ENCODE measurements at places on chromosomes 11 and 22. TPM values are rescaled to one million over a fixed set of nuclear protein-coding genes. Genes with fewer than 3 reads are reported as not detected.

DNA sequence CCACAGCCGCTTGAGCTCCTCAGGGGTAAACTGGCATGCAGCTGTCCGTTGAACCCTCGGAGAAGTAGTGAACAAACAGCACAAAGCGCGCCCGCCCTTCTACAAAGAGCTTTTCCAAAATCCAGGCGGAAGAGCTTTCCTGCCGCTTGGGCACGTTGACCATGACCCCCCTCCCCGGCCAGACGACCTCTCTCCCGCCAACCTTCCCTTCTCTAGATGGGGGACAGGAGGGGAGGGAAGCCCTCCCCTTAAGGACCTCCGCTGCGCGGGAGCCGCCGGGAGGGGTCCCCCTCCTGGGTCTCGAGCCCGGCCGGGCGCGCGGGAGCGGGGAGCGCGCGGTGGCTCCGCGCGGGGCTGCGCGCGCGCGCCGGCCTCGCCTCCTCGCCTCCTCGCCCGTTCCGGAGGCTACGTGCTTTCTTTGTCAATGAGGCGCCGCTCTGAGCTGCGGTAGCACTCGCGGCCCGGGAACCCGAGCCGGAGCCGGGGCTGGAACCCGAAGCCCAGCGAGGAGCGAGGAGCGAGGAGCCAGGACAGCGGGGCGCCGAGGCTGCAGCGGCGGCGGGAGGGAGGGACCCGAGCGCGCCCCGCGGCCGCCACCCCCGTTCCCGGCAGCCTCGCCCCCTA, 118.6 kb downstream of the HIPK3 start:
- DNase-seq = no peak

Gene FBXO3
- 36.9 TPM for total RNA-seq

Gene MS4A7
- 3.3 TPM for total RNA-seq

Gene QSER1
- 25.3 TPM for total RNA-seq

DNA sequence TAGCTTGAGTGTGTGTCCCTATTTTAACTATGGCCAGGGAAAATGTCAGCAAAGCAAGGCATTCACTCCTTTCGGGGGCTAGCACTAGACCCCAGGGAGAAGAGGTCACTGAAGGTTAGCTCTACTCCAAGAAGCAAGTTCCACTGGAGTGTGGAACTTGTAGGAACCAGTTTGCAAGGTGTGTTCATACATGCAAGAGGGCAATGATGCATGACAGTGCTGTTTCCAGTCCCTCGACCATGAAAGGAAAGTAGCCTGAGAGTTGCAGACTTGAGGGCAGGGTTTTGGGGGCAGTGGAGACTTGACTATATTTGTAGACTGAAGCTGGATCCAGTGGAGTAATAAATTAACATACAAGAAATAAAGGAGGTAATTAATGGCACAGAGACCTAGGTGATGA, 21.6 kb upstream of the SLC36A4 start:
- DNase-seq = no peak

Measured in colonic mucosa (tissue), 4 donors.